DMS 273 treated with DMSO at 0.1 percent for 48 hours (cell line): ENCODE measurements at places on chromosomes 3 and 15.

- DNase-seq: no peak
These were observed 86.0 kb upstream of the LPP start for GRCh38 chr3:188067932-188068331.

DNA sequence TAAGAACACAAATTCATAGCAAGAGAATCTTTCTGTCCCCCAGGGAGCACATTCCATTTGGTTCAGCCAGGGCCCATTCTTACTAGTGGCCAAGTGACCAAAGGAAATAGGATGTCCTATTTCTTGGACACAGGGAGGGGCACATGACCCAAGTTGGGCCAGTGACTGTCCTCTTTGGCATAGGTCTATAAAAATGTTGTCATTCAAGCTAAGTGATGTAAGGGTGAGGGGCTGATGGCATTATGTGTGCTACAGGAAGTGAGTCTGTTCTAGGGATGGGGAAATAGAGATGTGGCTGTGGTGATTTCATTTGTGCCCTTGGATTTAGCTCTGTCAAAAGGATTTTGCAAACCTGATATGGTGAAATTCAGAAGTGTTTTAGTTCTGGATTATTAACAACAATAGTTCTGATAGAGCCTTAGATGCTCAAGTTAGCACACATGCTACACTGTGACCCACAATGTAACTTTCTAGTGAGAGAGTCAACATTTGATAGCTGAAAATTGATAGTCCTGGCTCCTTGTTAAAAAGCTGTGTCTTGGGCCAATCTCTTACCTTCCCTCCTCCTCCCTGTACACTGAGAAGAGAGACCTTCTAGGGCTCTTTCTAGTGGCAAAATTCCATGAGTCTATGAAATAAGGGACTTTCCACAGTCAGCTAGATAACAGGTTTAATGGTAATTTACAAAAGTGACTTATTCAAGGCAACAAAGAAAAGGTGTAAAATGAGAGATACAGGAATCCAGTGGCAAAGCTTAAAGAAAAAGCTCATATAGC lies 117.2 kb downstream of the THRB start:
- no peak for DNase-seq

- no peak for DNase-seq
These were observed 613.0 kb downstream of the CADM2 start for GRCh38 chr3:85571835-85572234.

DNA sequence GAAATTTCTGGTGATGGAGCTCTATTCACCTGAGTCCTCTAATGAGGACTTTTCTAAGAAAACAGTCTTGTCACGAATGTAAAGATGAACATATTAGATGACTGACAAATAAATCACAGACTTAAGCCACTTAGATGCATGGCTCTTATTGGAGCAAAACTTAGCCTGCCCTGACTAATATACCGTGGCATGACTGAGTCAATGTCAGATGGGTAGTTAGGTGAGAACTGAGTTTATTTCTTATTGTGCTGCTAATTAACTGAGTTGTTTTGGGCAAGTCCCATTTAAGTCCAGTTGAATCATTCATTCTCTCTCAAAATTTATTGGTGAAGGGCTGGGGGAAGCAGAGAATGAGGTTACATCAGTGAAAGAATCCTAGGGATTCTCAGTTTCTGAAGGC lies 459.8 kb downstream of the MCTP2 start:
- no peak for DNase-seq

DNA sequence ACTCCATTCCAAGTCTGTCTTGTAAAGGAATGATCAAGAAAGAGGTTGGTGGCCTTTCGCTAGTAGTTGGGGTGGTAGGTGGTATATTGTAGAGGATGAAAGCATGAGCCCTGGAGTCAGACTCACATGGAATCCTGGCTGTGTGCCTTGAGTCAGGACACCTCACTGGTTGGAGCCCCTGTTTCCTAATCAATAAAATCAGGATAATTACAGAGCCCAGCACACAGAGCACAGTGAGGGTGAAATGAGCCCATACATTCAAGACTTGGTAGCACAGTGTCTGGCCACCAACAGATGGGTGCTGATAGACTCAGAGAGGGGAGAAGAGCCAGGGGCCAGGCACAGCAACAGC lies 95.1 kb upstream of the MYZAP start:
- no peak for DNase-seq

GRCh38 chr3:47571391-47572175 lies 7.1 kb downstream of the CSPG5 start:
- DNase-seq: peak; percentile 59

DNA sequence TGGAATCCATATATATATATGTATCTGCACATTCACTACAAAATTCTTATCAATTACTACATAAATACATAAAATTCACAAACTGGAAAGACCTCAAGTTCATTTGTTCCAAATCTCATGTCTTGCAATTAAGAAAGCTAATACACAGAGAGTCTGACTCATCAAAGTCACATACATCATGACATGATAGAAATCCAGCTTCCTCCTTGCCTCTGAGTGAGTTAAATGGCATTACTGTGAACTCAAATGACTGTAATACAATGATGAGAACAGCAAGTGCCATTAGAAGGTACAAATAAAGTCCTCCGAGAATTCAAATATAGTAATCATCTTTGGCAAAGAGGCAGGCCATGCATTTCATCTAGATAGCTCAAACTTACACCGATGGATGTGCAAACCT lies 55.1 kb upstream of the AGTR1 start:
- DNase-seq: no peak

DNA sequence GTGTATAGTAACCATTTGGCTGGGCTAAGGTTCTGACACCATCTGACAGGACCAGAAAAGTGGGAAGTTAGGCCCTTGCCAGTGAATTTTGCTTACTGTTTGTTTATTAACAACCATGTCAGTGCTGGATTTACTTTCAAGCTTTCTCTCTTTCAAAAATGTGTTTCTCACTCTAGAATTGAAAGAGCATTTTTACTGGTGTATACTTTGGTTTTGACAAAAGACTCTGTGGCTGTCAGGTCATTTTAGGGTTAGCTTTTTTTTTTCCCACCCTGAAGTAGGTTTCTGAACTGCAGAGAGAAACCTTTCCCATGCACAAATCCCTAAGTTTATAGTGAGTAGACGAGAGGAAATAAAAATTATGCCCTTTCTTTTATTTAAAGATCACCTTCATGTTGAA lies 230.0 kb upstream of the TBC1D5 start:
- no peak for DNase-seq

- peak; percentile 76 for DNase-seq
These were observed 456.3 kb downstream of the GABRG3 start for GRCh38 chr15:27427276-27427675.

GRCh38 chr3:126473292-126474168 lies 2.2 kb downstream of the ZXDC start:
- no peak for DNase-seq

- DNase-seq: no peak
These were observed 3.3 kb downstream of the PIK3CA start for GRCh38 chr3:179151474-179151873.

- DNase-seq: no peak
These were observed 102.4 kb upstream of the HACD2 start for GRCh38 chr3:123687286-123687685.

DNA sequence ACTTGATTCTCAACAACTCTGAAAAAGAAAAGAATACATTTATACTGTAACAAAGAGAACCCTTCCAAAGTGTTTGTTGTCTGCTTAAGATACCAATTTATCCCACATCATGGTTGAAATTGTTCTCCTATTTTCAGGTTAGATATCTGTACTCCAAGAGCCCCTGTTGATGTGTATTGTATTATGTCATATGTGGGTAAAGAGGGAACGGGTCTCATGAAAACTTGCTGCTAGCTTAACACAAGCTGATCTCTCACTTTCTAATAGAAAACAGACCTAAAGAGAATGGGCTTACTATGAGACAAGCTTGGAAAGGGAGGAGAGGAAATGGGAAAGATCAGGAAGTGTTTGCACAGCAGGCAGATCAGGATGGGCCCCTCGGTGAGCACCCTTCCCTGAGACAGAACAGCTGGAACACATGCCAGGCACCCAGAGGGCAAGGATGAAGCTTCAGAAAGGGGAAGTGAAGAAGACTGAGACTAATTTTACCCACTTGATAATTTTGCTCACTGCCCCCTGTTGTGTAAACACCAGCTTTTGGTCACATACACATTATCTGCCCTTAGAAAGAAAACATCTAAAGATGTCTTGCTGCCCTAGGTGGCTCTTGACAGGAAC lies 747.9 kb upstream of the CCDC54 start:
- DNase-seq: no peak

DNA sequence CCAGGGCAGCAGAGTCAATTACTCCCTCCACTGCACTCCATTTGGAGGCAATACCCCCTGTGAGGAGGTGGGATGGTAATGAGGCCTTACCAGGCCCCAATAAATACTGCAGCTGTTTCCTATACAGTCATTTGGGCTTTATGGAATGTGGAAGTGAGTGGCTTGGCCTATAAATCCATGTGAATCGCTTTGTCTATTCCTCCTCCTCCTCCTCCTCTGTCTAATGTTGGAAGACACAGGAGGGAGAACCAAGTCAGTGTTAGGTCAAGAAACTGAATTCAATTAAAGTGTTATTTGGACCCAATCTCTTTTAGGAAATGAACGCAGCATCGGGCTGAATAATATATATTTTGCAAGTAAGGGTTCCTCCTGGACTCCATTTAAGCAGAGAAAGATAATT lies 17.3 kb upstream of the SRGAP3 start:
- no peak for DNase-seq

DNA sequence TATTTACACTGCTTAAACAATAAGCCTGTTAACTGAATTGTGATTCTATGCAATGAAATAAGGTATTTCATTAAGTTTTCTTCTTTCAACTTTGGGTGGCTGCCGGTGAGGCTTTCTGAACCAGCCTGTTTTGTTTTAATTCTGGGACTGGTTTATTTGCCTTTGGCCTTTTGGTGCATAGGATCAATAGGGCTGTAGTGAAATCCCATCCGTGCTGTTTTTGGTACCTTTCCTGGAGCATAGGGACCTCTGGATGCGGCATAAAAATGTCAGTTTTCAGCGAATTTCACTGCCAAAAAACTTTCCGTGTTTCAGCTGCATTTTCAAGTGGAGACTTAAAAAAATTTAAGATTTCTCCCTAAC lies 514 bp downstream of the PLS1 start:
- DNase-seq: no peak

- no peak for DNase-seq
These were observed 15.9 kb downstream of the ARHGAP31 start for GRCh38 chr3:119310071-119310470.

- no peak for DNase-seq
These were observed 52.4 kb downstream of the CDC25A start for GRCh38 chr3:48135552-48136495.

GRCh38 chr3:195070336-195070735 lies 200.6 kb downstream of the XXYLT1 start:
- DNase-seq: no peak

GRCh38 chr15:68365770-68366169 lies 66.2 kb downstream of the ITGA11 start:
- DNase-seq: no peak

DNA sequence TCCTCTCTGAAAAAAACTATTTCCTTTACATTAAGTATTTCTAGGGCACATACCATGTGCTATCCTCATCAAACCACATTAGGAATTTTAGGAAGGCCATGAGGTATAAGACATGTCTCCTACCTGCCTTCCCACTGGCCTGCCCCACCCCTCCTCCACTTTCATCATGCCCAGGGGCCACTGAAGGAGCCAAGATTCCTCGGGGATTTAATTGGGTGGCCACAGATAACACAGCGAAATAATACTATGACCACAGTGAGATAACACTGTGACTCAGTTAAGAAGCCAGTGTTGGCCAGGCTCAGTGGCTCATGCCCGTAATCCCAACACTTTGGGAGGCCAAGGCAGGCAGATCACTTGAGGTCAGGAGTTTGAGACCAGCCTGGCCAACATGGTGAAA lies 9.8 kb upstream of the BMF start:
- no peak for DNase-seq
